SJCRH30 (cell line): ENCODE measurements at places on chromosomes 4 and X. TPM values are rescaled to one million over a fixed set of nuclear protein-coding genes. Genes with fewer than 3 reads are reported as not detected.
A peak's percentile ranks its signal among the peaks of the same experiment; 100 is the strongest.

GRCh38 chrX:103356130-103356798 lies at the start of gene TCEAL9:
Gene TCEAL9 (plus strand): TSS chrX:103356506. CDS start chrX:103357685, 1,179 bp downstream.
- DNase-seq: peak; percentile 87
- H3K27ac ChIP-seq: peak within 1 kb of the TSS; percentile 93
- H3K36me3 ChIP-seq: peaks cover 10% of the 10 kb centered on the region
- H3K4me1 ChIP-seq: peaks cover 2% of the 10 kb centered on the region

- no peak overlapping the region for H3K27ac ChIP-seq
- no peaks in the 10 kb centered on the region for H3K27me3 ChIP-seq
- H3K4me3 ChIP-seq: no peak overlapping the region
- no peaks in the 10 kb centered on the region for H3K4me1 ChIP-seq
Measured at GRCh38 chr4:39505581-39505980, 21.7 kb downstream of the UGDH start.

DNA sequence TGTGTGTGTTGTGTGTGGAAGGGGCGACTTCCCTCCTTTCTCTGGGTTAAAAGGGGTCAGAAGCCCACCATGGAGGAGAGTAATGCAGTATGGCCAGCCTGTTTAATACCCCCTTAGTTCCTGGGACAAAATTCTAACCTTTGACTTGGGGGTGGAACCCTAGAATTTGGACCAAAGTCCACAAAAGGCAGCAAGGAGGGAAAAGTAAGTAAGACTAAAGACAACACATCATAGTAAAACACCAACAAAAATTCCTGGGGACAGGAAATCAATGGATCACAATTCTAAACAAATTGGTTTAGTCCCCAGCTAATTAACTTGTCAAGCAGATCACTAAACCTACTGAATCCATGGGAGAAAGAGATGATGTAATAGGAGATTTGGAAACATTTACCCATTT lies 3.1 kb downstream of the AMOT start:
- no peak overlapping the region for H3K27ac ChIP-seq
- no peak for DNase-seq
- H3K27me3 ChIP-seq: no peaks in the 10 kb centered on the region
- H3K4me1 ChIP-seq: peaks cover 29% of the 10 kb centered on the region
- H3K4me3 ChIP-seq: no peak overlapping the region
- H3K36me3 ChIP-seq: no peaks in the 10 kb centered on the region

DNA sequence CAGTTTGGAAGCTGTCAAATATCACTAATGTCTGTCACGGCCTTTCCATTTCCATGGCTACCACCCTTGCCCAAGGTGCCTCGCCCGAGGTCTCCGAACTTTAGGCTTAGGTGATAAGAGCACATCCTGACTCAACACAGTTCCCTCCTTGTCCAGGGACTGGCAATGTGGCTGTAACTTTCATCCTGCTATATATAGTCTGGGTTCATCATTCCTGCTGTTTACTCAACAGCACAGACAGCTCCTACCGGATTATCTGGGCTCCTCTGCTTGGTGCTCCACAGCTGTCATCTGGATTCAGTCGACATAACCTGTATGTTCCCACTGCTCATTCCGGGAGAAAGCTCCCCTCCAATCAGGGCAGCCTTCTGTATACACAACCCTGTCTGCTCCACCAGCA lies 51.2 kb downstream of the GATB start:
- no peak overlapping the region for H3K4me3 ChIP-seq
- no peak for DNase-seq
- peaks cover 2% of the 10 kb centered on the region; the same call in 1 of the 2 replicates for H3K4me1 ChIP-seq
- no peaks in the 10 kb centered on the region for H3K27me3 ChIP-seq
- no peak overlapping the region for H3K27ac ChIP-seq

DNA sequence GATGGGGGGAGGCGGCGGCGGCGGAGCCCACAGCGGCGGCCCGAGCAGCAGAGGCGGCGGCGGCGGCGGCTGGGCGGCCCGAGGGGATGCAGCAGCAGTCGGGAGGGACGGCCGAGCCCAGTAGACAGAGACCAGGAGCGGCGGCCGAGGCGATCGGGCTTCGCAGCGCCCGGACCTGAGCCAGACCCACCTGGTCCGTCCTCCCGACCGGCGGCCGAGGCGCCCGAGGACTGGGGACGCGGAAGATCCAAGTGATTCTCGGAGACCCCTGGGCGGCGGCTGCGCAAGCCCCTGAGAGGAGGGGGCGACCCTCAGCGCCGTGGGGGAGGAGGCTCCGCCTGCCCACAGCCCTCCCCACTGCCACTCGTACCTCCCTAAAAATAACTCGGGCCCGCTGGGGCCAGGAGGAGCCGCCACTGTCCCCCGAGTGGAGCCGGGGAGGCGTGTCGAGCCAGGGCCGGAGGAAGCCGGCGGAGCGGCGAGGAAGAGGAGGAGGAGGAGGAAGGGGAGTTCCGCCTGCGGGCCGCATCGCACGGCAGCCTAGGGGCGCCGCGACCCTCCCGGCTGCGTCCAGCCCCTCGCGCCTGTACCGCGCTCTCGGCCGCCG lies 608 bp downstream of the RAPGEF2 start:
- peak overlapping the region; percentile 98 for H3K4me3 ChIP-seq
- H3K27ac ChIP-seq: peak overlapping the region; percentile 97
- H3K4me1 ChIP-seq: peaks cover 3% of the 10 kb centered on the region; the same call in 1 of the 2 replicates
- peak; percentile 32 for DNase-seq
- no peaks in the 10 kb centered on the region for H3K27me3 ChIP-seq

GRCh38 chrX:19178402-19178801 lies 56.1 kb upstream of the ADGRG2 start:
- H3K4me3 ChIP-seq: no peak overlapping the region
- no peaks in the 10 kb centered on the region for H3K4me1 ChIP-seq
- H3K36me3 ChIP-seq: no peaks in the 10 kb centered on the region
- H3K27me3 ChIP-seq: no peaks in the 10 kb centered on the region
- H3K27ac ChIP-seq: no peak overlapping the region

- no peaks in the 10 kb centered on the region for H3K36me3 ChIP-seq
- no peak overlapping the region for H3K4me3 ChIP-seq
- H3K4me1 ChIP-seq: no peaks in the 10 kb centered on the region
- H3K27ac ChIP-seq: no peak overlapping the region
- H3K27me3 ChIP-seq: no peaks in the 10 kb centered on the region
Measured at GRCh38 chrX:38271154-38271716, 50.6 kb upstream of the SRPX start.

GRCh38 chr4:95129821-95130311 lies 372.1 kb downstream of the BMPR1B start:
- H3K27me3 ChIP-seq: no peaks in the 10 kb centered on the region
- no peak overlapping the region for H3K4me3 ChIP-seq
- DNase-seq: peak; percentile 72
- H3K4me1 ChIP-seq: peaks cover 4% of the 10 kb centered on the region; the same call in 1 of the 2 replicates

GRCh38 chr4:13168326-13168725 lies 315.8 kb downstream of the RAB28 start:
- no peak overlapping the region for H3K4me3 ChIP-seq
- H3K27me3 ChIP-seq: no peaks in the 10 kb centered on the region
- H3K27ac ChIP-seq: no peak overlapping the region
- H3K36me3 ChIP-seq: no peaks in the 10 kb centered on the region
- DNase-seq: no peak

- no peak overlapping the region for H3K4me3 ChIP-seq
- no peaks in the 10 kb centered on the region for H3K27me3 ChIP-seq
- H3K36me3 ChIP-seq: no peaks in the 10 kb centered on the region
- H3K27ac ChIP-seq: no peak overlapping the region
- no peak for DNase-seq
Measured at GRCh38 chrX:38313190-38313589, 14.1 kb downstream of the RPGR start.

DNA sequence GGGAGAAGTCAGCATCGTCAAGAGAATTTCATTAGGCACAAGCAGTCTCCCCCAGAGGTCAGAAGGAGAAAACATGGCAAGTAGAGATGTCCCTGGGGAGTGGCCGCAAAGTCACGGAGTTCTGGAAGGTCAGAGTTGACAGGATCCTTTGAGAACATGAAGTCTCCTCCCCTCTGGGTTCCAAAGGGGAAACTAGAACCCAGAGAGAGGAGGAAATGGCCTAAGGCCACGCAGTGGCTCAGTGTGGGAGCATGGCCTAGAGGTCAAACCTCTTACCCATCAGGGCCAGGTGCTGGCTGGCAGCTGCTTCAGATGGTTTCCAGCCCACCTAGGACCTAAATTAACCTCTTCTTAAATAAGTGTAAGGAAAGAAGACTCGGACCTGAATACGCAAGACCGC lies 884 bp downstream of the IDH3G start:
- peak overlapping the region; percentile 97 for H3K27ac ChIP-seq
- peak overlapping the region; percentile 90 for H3K4me3 ChIP-seq
- H3K36me3 ChIP-seq: peaks cover 4% of the 10 kb centered on the region; the same call in 1 of the 2 replicates
- no peak for DNase-seq
- no peaks in the 10 kb centered on the region for H3K4me1 ChIP-seq
- no peaks in the 10 kb centered on the region for H3K27me3 ChIP-seq

GRCh38 chr4:137610960-137611359 lies 78.7 kb upstream of the PCDH18 start:
- no peaks in the 10 kb centered on the region for H3K27me3 ChIP-seq
- peak; percentile 22 for DNase-seq
- no peak overlapping the region for H3K4me3 ChIP-seq
- no peaks in the 10 kb centered on the region for H3K4me1 ChIP-seq

- DNase-seq: no peak
- H3K27ac ChIP-seq: no peak within 1 kb of the TSS
- no peaks in the 10 kb centered on the region for H3K27me3 ChIP-seq
- no peaks in the 10 kb centered on the region for H3K4me1 ChIP-seq
- H3K36me3 ChIP-seq: no peaks in the 10 kb centered on the region
Measured at GRCh38 chrX:22999696-23000223, at the start of gene DDX53. Gene DDX53 (plus strand): TSS chrX:22999960. CDS start chrX:23000058, 98 bp downstream.

DNA sequence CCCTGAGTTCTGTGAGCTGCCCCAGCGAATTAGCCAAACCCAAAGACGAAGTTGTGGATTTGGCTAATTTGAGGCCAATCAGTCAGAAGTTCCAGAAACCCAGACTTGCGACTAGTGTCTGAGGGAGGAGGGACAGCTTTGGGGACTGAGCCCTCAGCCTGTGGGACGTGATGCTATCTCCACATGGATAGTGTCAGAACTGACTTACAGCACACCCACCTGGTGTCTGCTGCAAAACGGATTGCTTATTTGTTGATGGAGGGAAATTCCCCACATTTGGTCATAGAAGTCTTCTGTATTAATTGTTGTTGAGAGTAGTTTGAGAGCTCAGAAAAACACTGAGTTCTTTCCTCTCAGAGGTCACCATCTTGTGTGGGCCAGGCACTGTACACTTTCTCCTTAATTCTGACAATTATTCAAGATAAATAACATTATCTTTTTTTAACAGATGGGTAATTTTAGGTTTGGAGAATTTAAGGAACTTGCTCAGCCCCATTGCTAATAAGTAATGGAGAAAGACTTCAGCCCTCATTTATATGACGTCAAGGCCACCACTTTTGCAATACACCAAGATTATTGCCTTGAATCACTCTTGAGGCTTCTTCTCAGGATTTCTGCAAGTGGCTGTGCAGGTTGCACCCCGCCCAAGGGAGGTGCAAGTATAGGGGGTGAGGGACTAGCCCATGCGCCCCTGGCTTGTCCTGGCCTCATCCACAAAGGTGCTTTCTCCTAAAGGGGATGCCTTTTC lies 16.7 kb downstream of the CLRN2 start:
- H3K27ac ChIP-seq: no peak overlapping the region
- H3K27me3 ChIP-seq: 0 out of 2 replicates have a peak, but pooled peaks cover 3% of the 10 kb centered on the region
- H3K36me3 ChIP-seq: no peaks in the 10 kb centered on the region
- no peak for DNase-seq
- H3K4me1 ChIP-seq: no peaks in the 10 kb centered on the region

- no peaks in the 10 kb centered on the region for H3K36me3 ChIP-seq
- H3K27ac ChIP-seq: no peak overlapping the region
- no peaks in the 10 kb centered on the region for H3K4me1 ChIP-seq
- H3K27me3 ChIP-seq: no peaks in the 10 kb centered on the region
- DNase-seq: no peak
Measured at GRCh38 chrX:71949844-71950445, 39.3 kb downstream of the NHSL2 start.

- H3K27ac ChIP-seq: no peak overlapping the region
- H3K4me1 ChIP-seq: no peaks in the 10 kb centered on the region
- no peaks in the 10 kb centered on the region for H3K27me3 ChIP-seq
- H3K36me3 ChIP-seq: peaks cover 54% of the 10 kb centered on the region
Measured at GRCh38 chrX:1434871-1435240, 17.9 kb downstream of the ASMTL start.

DNA sequence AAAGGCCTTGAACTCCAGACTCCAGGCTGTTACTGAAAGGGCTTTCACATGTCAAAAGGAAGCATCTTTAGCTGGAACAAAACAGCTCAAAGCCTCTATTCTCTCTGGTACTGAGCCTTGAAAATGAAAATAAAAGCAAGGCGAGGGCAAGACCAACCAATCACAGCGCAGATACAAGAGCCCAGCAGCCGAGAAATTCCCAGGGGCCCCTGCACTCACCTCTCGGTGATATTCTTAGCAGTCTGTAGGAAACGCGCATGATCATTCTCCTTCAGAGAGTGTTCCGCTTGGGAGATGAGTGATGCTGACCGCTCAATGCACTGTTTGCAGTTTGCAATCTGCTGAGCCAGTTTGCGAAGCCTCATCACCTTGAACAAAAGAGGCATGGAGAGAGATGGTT lies 138.1 kb downstream of the MID1 start:
- H3K4me1 ChIP-seq: peaks cover 29% of the 10 kb centered on the region
- no peak overlapping the region for H3K4me3 ChIP-seq
- DNase-seq: no peak
- no peaks in the 10 kb centered on the region for H3K27me3 ChIP-seq
- H3K27ac ChIP-seq: no peak overlapping the region

Gene TRIM75
- total RNA-seq: 0.58 and 0.87 TPM in 2 replicates

Gene ALG13
- total RNA-seq: 96.9 and 114 TPM in 2 replicates

Gene CNGA1
- not detected in 2 replicates for total RNA-seq

Gene MAGEA4
- total RNA-seq: not detected in 2 replicates
